ENCODE measurements at places on chromosomes 4 and X.

- peak; percentile 10 for DNase-seq
Observed at GRCh38 chrX:14528629-14529289, 577 bp upstream of the GLRA2 start.

- DNase-seq = no peak
Observed at GRCh38 chr4:76260571-76260970, 9.1 kb downstream of the FAM47E start.

DNA sequence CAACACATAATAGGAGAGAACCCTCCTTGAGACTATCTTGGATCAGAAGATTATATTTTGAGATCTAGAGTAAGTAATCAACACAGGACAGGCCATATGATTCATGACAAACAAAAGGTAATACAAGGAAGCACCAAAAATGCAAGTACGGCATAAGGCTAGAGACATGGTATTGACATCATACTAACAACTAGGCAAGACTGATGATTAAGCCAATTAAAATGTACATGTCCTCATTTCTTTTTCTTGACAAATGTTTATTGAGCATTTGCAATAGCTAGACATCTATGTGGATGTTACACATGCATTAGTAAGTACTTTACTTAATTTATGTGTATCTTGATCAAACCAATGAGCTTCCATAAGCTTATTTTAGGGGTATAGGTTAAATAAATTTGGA, 695.7 kb upstream of the GALNTL6 start:
- no peak for DNase-seq

- no peak for DNase-seq
Observed at GRCh38 chrX:129689796-129690195, 35.0 kb upstream of the APLN start.

- DNase-seq = no peak
Observed at GRCh38 chrX:65900850-65901844, 138.7 kb downstream of the VSIG4 start.

GRCh38 chr4:95107635-95108034, 349.9 kb downstream of the BMPR1B start:
- no peak for DNase-seq

DNA sequence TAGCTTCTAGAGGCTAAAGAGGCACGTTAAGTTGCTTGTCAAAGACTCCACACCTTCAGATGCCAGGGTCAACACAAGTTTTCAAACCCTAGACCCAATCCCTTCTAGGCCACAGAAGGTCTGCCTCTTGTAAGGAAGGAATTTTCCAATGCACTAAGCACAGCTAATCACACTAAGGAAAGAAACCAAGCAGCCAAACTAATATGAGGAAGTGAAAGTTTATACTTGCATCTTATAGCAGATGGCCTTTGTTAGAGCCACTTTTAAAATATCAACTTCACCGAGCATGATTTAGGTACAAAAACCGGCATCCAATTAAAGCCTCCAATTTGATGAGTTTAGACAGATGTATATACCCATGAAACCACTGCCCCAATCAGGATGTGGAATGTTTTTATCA, 9.9 kb downstream of the FHL1 start:
- no peak for DNase-seq

DNA sequence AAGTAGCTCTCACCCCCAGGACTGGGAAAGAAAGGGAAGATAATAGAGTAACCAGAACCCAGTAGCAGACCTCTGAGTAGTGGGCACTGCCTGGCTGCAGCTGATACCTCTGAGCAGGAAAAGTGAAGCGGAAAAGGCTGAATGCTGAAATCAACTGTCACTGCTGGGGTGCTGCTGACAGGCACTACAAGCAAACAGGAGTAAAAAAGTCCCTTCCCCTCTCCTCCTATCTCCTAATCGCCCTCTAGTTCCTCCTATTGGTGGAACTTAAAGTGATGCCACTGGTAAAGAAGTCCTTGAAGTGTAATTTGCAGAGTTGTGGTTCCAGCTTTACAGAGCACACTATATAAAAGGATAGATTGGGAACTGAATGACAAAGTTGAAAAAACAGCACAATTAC, 32.8 kb upstream of the GLRB start:
- no peak for DNase-seq

GRCh38 chr4:139229534-139230039, 50.4 kb downstream of the MGARP start:
- DNase-seq = no peak

- no peak for DNase-seq
Observed at GRCh38 chrX:10054396-10054795, 87.2 kb downstream of the CLDN34 start.

- no peak for DNase-seq
Observed at GRCh38 chr4:41043465-41043864, 170.9 kb downstream of the APBB2 start.

GRCh38 chrX:49877397-49878101, 1.7 kb upstream of the USP27X start:
- DNase-seq = no peak

- DNase-seq = no peak
Observed at GRCh38 chr4:72418458-72418857, 150.6 kb downstream of the ADAMTS3 start.

DNA sequence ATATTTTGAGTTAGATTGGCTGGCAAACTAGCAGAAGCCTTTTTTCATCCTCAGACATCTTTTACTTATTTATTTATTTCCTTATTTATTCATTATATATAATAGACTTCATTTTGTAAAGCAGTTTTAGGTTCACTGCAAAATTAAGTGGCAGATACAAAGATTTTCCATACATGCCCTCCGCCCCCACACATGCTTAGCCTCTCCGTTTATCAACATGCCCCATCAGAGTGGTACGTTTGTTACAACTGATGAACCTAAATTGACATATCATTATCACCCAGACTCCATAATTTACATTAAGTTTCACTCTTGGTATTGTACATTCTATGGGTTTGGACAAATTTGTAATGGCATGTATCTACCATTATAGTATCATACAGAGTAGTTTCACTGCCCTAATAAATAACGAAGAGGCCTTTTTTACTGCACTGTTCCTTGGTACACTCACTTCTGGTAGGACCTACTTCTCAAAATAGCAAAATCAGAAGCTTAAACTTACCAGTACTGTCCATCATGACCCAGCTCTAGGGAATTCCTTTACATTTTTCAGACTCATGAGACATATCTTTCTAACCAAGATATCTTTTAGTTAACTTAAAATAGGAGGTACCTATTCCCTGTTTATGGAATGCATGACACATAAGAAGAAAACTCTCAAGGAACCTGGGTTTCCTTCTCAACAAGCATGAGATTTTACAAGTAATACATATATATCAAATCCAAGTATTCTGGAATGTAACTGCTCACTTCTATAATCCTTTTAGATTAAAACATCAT, 4.8 kb upstream of the TMPRSS11B start:
- no peak for DNase-seq

DNA sequence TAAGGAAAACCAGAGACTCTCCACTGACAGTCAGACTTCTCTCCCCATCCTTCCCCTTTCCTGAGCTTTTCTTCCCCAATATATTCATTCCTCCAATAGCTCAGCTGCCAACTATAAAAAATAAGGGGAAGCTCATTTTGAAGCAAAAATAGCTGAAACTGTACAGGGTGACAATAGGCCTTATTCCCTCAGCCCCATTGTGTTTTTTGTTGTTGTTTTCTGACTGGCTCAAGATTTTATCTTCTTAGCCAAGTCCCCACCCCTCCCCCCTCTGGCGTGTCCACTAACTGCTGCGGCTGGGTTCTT, 26.2 kb downstream of the PRPS1 start:
- no peak for DNase-seq

DNA sequence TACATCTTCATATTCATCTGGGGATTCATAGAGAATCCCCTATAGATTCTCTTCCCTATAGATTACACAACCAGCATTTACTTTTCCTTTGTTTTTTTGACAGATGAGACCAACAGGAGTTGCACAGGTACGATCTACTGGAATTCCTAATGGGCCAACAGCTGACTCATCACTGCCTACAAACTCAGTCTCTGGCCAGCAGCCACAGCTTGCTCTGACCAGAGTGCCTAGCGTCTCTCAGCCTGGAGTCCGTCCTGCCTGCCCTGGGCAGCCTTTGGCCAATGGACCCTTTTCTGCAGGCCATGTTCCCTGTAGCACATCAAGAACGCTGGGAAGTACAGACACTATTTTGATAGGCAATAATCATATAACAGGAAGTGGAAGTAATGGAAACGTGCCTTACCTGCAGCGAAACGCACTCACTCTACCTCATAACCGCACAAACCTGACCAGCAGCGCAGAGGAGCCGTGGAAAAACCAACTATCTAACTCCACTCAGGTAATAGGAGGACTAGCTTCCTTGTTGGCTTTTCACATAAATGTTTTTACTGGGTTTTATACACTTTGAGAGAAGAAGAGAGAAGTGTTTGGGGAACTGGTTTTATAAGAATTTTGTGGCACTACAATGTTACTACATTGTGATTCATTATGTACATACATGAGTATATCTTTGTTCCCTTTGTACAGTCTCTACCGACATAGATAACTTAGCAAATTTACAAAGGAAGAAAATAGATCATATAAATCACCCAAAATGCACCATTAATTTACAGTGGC, 137.2 kb downstream of the DIPK2B start:
- DNase-seq = no peak

DNA sequence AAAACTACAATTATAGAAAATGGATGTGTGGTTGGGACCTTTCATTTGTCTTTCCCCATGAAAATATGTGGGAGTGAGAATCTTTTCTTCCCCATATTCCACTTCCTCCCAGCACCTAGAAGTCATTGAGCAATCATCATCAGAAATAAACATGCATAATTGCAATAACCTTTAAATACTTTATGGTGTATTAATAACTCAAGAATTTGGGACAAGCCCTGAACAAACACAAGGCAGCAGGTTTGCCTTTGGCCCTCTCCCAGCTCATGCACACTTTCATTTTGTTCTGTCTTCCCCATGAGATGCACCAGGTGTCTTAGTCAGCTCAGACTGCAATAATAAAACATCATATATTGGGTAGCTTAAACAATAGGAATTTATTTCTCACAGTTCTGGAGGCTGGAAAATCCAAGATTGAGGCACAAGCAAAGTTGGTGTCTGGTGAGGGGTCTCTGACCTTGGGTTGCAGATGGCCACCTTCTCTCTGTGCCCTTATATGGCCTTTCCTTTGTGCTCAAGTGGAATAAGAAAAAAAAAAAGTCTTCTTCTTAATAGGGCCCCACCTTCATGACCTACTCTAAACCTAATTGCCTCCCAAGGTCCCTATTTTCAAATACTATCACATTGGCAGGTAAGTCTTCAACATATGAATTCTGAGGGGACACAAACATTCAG, 34.7 kb upstream of the TMEM184C start:
- no peak for DNase-seq
